ENCODE measurements at places on chromosomes 16 and 17.

GRCh38 chr17:77147357-77147801 lies 6.6 kb downstream of the SEC14L1 start:
- no peak for DNase-seq

DNA sequence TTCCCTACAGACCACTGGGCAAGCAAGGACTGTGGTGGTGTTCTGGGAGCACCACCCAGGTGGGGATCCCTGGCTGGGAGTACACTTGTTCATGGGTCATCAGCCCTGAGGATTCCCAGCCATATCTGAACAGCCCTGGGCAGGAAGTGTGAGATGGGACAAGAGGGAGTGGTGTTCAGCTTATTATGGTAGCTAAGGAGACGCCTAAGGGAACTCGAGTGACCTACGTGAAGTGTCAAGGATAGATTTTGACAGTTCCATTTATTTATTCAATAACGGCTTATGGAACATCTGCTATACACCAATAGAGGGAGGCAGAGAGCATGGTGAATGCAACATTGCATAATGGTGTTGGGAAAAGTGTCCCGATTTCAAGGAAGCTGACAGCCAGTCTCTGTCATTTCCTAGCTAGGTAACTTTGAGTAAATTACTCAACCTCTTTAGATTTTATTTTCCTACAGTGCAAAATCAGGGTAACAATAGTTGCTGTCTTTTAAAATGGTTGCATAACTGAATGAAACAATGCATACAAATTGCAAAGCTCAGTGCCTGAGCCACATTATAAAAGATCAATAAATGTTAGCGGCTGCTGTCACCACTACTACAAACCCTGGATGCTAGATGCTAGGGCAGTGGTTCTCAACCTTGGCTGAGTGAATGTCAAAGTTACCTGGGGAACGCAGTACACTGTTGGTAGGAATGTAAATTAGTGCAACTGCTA lies 534.1 kb downstream of the GRIN2A start:
- DNase-seq, result no peak

DNA sequence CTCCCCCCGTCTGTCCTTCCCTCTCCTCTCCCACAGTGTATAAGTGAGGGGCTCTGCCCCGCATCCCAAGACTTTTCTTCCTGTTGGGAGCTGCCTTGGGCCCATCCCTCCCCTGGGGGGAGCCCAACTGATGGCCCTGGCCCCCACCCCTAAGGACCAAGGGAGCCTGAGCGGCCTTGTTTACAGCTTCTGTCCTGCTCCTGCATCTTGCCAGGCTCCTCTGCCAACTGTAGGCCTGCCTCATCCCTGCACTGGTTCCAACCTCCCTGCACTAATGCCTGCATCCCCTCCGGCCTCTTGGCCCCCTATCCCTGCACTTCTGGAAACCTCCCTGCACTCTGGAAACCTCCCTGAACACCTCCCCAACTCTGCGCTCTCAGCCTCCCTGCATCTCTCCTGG lies 1.4 kb upstream of the PAGR1 start:
- DNase-seq, result no peak

DNA sequence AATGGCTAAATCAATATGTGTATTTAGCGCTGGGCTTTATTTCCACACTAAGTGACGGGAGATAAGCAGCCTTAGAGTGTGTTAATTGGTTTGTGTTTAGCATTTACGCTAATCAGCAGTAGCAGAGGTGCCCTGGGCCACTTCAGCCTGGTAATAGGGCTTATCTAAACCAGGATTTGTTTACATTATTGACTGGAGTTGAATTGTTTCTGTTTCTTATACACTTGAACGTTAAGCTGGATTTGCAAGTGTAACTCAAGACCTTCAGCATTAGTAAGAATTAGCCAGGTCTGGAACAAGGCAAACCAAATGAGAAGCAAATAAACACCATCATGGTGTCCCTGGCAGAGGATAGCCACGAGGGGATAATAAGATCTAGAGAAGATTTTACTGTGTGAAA lies 313.6 kb downstream of the HS3ST4 start:
- no peak for DNase-seq

- no peak for DNase-seq
Observed at GRCh38 chr16:11734025-11734652, 8.5 kb downstream of the TXNDC11 start.

GRCh38 chr17:58531122-58531521 lies 16.7 kb upstream of the MTMR4 start:
- no peak for DNase-seq

DNA sequence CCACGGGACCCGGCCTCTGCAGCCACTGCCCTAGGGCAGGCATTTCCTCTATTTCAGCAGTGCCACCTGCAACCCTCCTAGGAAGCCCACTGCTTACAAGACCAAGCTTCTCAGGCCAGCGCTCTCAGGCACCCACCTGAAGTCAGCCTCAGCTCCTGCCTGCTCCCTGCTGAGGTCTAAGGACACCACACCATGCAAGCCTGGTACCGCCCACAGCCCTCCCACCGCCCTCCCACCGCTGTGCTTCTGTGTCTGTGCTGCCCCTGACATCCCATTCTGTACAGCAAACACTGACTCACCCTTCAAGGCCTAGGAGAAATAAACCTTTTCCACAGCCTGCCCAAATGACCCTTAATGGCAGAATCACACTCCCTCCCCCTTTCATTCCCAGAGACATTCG lies 6.3 kb downstream of the CLUH start:
- no peak for DNase-seq
